GM12891 (cell line): ENCODE measurements at places on chromosomes 5 and 9.

GRCh38 chr9:124773473-124774128 is 2.5 kb upstream of the NR6A1 start:
- DNase-seq = no peak

DNA sequence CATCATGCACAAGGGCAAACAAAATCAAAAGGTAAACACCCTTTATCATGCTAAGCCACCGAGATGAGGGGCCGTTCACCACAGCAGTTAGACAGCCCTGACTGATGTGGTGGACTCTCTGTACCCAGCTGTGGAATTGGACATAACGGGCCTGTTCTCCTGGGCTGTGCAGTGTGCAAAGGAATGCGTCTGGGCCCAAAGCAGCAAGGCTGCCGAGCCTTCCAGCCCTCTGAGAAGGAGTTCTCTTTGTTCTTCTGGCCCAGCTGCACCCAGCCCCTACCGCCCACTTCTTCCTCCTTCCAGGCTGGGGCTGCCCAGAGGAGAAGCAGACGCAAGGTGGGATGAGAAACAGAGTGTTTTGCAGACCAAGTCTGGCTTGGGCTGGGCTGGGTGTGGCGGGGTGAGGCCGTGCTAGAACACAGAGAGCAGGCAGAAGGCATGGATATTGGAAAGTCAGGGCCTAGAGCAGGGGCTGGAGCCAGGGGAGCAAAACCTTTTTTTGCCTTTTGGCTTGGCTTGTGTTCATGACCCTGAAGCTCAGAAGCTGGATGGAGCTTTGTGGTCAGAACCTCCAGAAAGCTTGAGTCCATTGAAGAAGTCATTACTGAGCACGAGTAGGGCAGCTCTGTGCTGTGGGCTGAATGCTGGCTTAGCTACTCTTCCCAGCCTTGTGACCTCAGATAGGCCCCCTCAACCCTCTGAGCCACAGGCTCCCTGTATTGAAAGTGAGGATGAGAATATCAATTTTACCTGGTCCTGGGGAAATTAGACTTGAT is 49.8 kb upstream of the SH3PXD2B start:
- DNase-seq = no peak

DNA sequence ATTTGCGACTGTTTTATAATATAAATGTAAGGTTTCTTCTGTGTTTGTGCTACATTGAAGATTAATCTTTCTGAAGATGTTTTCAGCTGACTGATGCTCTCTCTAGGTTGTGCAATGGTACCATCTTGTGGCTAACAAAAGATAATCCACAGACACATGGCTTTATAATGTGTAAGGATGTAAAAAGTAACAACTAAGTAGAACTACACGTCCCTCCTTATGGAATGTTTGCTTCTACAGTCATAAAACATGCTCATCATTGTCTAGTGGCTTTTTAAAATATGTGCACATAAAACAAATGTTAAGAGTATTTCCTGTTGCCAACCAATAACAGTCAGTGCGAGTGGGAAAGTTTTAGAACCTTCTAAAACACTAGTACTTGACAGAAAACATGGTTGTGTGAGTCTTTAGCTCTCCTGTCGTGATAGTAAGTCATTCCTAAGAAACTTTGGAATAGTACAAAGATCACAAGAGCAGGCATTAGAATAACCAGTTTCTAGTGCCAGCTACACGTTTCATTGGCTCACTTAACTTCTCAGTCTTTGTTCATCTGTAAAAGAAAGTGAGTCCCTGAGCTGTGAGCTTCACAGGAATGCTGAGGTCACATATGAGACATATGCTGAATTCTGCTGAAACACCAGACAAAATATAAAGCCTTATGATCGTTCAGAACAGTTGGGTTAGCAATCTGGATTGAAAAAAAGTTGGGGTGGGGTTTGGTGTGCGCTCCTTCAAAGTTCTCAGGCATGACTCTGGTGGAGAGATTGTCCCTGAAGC is 75.7 kb upstream of the GLIS3 start:
- no peak for DNase-seq

DNA sequence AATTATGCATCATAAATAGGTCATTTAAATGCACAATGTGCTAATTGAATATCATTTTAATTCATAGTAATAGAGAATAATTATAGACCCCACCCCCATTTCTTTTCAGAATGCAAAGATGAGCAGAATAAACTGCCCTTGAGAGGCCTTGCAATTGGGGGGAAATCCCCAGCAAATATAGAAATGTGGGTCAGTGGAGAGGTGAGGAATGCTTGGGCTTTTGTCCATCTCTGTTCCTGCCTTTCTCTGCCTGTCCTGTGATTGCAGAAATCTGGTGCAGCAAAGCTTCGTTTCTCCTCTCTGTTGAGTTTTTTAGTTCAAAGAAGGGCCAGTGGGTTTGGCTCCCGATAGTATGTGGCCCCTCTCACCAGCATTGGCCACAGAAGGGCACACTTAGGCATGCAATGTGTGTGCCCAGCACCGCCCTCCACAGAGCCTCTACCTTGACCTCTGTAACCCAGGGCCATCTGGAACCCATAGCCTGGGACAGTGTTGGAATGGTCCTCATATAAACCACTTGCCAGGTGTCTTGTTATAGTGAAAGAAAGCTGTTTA is 164.2 kb downstream of the SEMA6A start:
- DNase-seq = no peak

DNA sequence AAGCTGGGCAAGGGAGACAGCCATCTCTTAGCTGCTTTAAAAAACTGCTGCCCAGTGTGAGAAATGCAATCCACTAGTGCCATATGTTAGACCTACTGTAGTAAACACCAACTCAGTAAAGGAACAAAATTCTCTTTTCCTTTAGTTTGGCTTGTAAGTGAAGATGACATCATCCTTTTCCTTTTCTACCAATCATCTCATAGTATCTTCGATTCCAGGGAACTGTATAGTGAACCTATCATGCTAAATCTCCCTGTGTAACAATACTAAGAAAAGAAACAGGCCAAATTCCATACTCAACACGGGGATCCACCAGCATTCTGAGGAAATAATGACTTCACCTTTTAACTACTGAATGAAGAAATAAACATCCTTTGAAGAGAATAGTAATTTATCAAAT is 100.1 kb downstream of the RAPGEF6 start:
- no peak for DNase-seq

DNA sequence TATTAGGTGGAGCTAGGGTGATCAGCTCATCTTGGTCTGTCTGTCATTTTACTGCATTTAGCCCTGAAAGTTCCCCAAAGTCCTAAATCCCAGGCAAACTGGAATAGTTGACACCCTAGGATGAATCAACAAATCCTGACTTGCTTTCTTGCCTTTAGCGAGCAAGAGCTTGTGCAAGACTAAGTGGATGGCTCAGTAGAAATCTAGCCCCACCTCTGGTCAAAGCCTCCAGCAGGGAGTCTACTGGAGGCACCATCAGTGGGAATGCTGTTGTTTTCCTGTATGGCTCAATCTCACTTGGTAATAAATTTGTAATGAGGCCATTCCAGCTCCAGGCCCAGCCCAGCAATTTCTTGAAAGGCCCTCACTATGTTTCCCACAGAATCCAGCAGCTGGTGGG is 43.7 kb upstream of the TRPC7 start:
- DNase-seq = no peak

DNA sequence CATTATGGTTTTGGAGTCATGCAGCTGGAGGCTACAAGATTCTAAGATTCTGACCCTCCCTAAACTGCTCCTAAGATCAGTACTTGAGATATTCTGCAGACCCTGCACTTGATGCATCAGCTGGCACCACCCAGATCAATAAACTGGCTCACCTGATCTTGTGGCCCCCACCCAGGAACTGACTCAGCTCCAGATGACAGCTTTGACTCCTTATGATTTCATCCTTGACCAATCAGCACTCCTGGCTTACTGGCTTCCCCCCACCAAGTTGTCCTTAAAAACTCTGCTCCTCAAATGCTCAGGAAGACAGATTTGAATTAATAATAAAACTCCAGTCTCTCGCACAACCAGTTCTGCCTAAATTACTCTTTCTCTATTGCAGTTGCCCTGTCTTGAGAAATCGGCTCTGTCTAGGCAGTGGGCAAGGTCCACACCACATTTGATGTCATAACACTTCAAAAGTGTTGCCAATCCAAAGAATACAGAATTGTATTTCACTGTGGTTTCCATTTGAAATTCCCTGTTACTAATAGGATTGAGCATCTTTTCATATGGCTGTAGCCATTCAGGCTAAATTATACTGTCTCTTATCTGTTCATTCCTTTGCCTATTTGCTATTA is 14.8 kb upstream of the SLC30A5 start:
- no peak for DNase-seq

- DNase-seq = no peak
Observed at GRCh38 chr9:92714016-92714415, 44.1 kb upstream of the IPPK start.

DNA sequence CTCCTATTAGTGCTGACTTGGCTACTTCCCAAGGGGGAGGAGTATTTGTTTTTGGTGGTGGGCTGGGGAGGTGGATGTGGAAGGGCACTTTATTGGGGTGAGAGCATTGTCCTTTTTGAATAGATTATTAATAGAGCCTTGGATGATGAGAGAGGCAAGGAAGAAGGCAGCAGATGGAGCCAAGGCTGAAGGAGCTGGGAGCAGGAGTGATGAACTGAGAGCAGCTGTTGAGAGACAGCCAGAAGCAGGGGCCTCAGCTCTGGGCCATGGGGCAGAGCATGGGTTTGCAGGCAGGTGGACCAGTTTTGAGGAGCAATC is 29.6 kb downstream of the RGS3 start:
- DNase-seq = no peak

DNA sequence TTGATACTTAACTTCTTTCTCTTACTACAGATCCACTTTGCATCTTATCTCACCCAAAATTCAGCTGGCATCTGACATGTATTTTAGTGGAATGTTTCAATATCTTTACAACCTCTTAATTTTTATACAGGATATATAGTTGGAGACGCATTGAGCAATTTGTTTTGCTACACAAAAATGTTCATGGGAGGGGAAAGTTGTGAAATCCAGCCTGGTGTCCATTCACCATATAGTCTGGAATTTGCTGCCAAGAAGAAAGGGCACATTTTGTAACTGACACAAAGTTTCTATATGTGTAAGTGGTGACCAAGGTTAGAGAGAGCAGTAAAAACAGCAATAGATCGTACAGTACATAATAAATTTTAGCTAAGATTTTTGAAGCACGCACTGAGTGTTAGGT is 14.0 kb upstream of the CHD1 start:
- DNase-seq = no peak

GRCh38 chr5:160494451-160494850 is 72.8 kb downstream of the PTTG1 start:
- no peak for DNase-seq

- no peak for DNase-seq
Observed at GRCh38 chr5:173624282-173624681, 7.8 kb upstream of the BOD1 start.

GRCh38 chr9:105093685-105094084 is 150.8 kb upstream of the SLC44A1 start:
- no peak for DNase-seq

GRCh38 chr5:57613741-57614140 is 131.1 kb upstream of the ACTBL2 start:
- no peak for DNase-seq

GRCh38 chr5:170752257-170753215 is 31.0 kb upstream of the GABRP start:
- DNase-seq = no peak

GRCh38 chr5:127206320-127207113 is 84.1 kb upstream of the MEGF10 start:
- no peak for DNase-seq

GRCh38 chr5:179696603-179697002 is 2.2 kb upstream of the CANX start:
- no peak for DNase-seq

GRCh38 chr5:176846335-176847140 is 36.2 kb downstream of the UNC5A start:
- DNase-seq = no peak

DNA sequence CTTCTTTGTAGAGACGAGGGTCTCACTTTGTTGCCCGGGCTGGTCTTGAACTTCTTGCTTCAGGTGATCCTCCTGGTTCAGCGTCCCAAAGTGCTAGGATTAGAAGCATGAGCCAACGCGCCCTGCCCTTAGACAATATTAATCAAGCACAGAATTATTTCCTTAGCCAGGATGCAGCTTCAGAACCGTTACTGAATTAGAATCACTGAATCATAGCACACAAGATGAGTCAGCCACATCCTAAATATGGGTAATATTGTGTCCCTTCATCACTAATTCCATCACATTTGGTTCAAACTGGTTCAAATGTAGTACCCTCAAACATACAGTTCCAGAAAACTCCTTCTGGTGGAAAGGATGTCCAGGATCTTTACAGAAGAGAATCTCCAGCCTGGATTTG is 82.7 kb downstream of the BNC2 start:
- DNase-seq = no peak

- DNase-seq = no peak
Observed at GRCh38 chr5:105953616-105954015, 1717.1 kb downstream of the EFNA5 start.

- DNase-seq = no peak
Observed at GRCh38 chr5:83066548-83067110, 10.6 kb downstream of the TMEM167A start.

GRCh38 chr9:98860871-98861293 is 53.4 kb downstream of the GALNT12 start:
- no peak for DNase-seq

- no peak for DNase-seq
Observed at GRCh38 chr5:14676320-14676719, 11.8 kb downstream of the OTULIN start.

DNA sequence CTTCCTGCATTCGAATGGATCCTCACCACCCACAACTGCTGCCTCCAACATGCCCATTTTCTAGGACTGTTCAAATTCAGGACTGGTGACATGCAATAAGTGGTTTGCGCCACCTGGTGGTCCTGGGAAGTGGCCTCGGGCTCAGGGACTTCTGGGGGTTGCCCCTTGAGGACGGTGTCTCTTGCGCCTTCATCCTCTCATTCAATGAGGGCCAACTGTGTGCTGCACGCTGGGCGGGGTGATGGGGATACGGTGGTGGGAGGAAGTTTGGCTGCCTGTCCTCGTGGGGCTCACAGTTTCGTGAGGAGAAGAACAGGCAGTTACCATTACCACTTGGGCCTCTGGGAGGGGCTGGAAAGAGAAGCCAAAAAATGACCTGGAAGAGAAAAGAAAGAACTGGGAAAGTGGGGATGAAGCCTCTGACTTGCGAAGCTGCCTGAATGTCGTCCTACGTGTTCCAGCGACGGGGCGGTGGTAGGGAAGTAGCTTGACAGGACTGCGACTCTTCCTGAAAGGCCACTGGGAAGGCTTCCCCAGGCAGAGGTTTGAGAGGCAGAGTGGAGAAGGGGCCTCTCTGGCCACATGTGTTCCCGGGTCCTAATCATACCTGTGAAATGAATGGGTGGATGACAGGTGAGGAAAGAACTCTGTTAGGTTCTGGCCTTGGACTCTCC is 49.0 kb downstream of the PSD2 start:
- DNase-seq = peak; percentile 61

DNA sequence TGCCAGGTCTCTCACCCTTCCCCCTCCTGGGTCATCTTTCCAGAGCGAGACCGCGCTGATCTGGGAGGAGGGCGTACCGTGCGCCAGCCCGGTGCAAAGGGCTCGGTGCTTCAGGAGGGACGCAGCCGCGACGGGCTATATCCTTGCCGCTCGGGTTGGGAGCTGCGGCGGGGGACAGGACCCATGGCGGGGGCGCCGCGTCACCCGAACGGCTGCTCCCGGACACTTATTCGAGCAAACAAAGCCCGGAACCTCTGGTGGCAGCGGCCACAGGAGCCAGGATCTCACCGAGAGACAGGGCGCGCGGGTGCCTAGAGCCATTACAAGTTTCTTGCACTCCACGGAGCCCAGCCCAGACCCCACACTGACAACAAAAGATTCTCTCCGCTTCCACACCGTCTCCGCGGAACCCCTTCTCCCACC is 1.3 kb downstream of the SEMA6A start:
- peak; percentile 20 for DNase-seq
